ACHN (cell line): ENCODE measurements at places on chromosomes 13 and 19.

GRCh38 chr13:92379371-92379770, 847.2 kb upstream of the GPC6 start:
- DNase-seq, result no peak

GRCh38 chr13:21463424-21463823, 4.3 kb upstream of the ZDHHC20 start:
- DNase-seq, result no peak

GRCh38 chr19:17327068-17327653, 7.5 kb downstream of the ANO8 start:
- no peak for DNase-seq

- DNase-seq, result no peak
Measured at GRCh38 chr13:28237944-28238343, 99.6 kb downstream of the PAN3 start.

- no peak for DNase-seq
Measured at GRCh38 chr19:944663-945241, 18.9 kb downstream of the ARID3A start.

DNA sequence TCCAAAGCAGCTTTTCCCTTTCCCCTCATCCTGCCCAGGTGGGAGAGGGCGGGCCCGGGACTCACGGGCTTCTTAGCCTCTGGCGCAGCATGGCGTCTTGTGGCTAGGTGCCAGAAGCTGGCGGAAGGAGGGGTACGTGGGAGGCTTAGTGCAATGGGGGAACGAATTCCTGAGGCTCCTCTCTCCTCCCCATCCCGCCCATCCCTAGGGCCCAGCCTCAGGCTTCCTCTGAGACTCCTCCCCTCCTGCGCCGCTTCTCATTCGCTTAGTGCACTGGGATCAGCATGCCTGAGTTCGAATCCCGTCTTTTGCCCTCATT, 297.8 kb downstream of the ZNF536 start:
- no peak for DNase-seq

GRCh38 chr13:87147076-87147475, 524.1 kb upstream of the SLITRK5 start:
- DNase-seq, result no peak
